ENCODE measurements at places on chromosomes 4 and X.

GRCh38 chr4:105181259-105181658 is 34.6 kb downstream of the TET2 start:
- DNase-seq, result no peak

DNA sequence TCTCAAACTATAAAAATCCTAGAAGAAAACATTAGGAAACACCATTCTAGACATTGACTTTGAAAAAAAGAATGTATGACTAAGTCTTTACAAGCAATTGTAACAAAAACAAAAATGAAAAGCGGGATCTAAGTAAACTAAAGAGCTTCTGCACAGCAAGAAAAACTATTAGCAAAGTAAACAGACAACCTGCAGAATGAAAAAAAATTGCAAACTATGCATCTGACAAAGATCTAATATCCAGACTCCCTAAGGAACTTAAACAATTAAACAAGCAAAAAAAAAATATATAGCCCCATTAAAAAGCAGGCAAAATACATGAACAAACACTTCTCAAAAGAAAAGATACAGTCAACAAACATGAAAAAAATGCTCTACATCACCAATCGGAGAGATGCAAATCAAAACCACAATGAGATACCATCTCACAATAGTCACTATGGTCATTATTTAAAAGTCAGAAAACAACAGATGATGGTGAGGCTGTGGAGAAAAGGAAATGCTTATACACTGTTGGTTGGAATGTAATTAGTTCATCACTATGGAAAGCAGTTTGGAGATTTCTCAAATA is 168.1 kb downstream of the EPHA5 start:
- no peak for DNase-seq

DNA sequence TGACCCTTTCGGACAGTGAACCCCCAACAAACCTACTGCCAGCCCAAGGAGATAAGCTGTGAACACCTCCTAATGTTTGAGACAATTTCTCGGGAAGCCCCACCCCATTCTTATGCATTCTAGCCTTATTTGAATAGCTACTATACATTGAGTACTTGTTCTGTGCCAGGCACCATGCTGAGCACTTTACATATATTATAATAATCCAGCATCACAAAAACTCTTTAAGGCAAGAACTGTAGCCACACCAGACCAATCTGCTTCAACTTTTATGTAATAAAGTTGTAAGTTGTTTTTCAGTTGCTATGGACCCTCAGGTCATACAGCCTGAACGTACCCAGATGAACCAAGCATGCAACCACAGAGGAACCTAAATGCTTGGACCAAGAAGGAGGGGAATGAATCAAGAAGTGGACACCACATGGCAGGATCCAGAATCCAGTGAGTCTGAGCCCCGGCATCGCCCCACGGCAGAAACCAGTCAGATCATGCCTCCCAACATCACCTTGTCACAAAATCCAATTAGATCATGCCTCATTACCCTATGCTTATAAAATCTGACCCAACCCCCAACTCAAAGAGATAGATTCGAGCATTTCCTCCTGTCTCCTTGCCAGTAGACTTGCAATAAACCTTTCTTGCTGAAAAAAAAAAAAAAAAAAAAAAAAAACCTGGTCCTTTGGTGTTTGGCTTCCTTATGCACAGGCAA is 225.0 kb downstream of the QDPR start:
- DNase-seq, result no peak

DNA sequence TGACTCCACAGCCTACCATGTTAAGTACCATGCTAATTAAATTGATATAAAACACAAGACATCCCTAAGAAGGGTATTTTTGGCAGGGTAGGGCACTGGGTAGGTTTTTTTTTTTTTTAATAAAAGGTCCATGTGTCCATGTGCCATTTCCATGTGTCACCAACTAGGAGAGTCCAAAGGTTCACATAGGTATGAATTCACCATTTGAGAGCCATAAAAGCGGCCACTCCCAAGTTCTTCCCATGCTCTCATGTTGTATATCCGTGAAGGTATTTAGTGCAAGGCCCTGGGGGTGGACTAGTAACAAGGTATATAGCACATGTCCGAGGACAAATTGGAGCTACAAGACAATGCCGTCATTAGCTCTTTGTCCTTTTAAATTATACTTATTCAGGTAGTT is 107.3 kb downstream of the PDE5A start:
- DNase-seq, result no peak

DNA sequence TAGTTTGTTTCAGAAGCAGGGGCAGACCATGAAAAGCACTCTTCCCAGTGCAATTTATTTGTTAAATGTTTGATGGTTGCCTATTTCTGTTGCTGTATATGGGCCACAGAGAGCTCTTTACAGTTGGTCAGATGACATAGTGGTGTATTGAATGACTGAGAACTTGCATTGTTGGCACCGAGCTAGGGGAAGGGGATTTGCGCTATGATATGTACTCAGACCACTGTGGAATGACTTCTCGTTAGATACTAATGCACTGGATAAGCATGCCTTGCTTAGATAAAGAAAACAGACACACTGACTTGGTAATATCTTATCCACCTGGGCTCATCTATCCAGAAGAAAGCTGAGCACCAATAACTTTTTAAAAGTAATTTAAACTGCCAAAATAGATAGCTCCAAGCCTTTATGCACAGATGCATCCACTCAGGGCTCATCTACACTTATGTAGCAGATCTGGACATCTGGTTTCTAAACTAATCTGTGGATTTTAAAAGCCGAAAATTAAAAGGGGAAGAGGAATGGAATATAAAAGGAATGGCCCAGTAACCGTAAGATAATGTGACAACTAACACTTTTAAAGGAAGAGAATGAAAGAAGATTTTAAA is 132.7 kb downstream of the GATB start:
- DNase-seq, result no peak

- DNase-seq, result no peak
These were observed 54.4 kb downstream of the KLHL13 start for GRCh38 chrX:118062048-118062789.

DNA sequence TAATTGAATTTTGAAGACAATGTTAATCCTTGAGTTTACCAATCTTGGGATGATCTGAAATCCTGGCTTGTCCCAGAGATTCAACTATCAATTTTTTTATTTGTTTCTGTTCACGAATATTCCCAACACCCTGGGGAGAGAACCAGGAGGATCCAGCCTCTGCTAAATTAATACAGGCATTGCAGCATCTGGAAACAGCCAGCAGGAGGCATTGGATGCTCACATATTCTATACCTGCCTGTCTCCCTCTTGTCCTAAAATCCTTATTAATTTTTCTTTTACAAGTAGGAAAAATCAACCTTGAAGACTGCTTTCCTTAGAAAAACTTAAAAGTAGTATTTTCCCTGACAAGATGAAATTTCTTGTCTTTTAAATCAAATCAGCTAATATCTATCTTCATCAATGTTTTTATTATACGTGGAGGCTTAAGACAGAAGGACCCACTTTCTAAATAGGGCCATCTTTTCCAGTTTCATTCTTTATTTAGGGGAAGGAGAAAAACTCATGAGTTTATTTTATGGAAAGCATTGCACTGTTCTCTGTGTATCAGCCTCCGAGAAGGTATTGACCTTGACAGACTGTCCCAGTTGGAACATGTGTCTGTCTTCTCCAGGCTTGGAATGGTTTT is 102.4 kb downstream of the CLNK start:
- DNase-seq, result peak; percentile 42

DNA sequence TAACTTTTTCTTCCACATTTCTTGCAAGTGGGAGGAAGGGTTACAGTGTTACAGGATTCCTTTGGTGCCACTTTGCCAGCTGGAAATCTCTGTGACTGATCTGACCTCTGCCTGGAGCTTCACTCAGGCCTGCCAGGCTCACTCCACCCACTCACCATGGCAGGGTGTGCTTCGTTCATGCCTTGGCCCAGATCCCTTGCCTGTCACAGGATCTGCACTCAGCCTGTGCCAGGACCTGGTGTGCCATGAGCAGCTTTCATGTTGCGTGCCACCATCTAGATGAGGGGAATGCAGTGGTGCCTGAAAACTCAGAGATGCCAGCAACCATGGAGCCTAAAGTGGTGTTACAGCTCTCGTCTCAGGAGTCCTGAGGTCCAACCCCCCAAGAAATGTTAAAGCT is 2596.4 kb downstream of the PCDH7 start:
- DNase-seq, result no peak

DNA sequence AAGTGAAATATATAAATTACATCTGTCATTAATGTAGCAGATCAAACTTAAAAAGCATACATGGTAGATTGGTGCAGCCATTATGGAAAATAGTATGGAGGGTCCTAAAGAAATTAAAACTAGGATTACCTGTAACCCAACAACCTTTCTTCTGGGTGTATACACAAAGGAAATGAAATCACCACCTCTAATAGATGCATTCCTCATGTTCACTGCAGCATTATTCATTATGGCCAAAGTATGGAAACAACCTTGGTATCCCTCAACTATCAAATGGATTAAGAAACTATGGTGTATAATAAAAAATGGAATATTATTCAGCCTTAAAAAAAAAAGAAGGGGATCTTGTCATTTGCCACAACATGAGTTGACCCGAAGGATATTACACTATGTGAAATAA is 13.7 kb downstream of the WDFY3 start:
- DNase-seq, result no peak

- DNase-seq, result no peak
These were observed 69.6 kb downstream of the ADRA2C start for GRCh38 chr4:3835527-3836405.

GRCh38 chrX:14032406-14032805 is 2.7 kb upstream of the GEMIN8 start:
- DNase-seq, result peak; percentile 50

DNA sequence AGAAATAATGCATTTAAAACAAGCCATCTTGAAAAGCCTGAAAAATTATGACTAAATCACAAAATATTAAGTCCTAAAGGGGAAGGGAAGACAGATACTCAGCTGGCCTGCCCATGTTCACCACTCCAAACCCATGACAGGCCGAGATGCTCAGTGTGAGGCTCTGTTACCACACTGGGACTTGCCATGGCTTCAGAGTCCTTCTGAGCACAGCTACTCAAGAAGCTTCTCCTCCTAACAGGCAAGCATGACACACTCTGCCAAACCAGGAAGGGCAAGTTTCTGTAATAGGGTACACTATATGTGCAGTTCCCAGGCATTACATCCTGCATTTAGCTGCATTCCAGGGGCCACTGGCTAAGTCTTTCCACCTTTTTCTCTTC is 34.0 kb upstream of the CYBB start:
- no peak for DNase-seq

GRCh38 chr4:78517050-78517652 is 34.4 kb upstream of the ANXA3 start:
- peak; percentile 12 for DNase-seq

GRCh38 chrX:127085939-127086338 is 266.4 kb downstream of the PRR32 start:
- no peak for DNase-seq

DNA sequence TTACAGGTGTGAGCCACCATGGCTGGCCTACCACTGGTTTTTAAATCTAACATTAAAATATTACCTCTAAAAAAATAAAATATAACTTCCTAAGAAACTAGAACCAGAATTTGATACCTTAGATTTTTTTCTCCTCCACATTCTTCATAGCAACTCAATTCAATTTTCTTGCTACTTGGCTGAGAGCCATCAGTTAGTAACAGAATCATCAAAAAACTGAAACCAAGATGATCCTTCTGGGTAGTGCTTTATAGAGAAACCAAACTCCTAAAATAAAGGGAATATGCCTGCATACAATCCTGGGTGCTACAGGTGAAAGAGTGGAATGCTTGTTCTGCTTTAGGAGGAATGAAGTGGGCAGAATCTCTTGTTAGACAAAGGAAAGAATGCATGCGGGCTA is 64.4 kb downstream of the RPS3A start:
- no peak for DNase-seq

GRCh38 chr4:70948665-70949260 is 44.7 kb upstream of the DCK start:
- no peak for DNase-seq

DNA sequence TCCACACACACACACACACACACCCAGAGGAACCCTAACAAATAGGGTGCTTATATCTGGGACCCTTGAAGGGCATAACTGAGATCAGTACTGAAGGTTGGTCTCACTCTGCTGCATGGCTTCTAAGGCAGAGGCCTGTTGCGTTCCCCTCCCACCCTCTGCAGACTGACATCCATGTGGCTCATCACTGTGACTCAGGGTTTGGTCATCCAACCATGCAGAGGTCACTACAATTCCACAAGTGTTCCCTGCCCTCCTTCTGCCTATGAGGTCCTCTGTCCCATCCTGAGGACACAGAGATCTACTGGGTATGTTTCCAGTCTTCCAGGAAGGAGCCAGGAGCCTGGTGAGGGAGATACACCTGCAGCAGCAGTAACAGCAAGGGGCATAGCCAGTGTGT is 55.8 kb downstream of the XAGE2 start:
- no peak for DNase-seq

DNA sequence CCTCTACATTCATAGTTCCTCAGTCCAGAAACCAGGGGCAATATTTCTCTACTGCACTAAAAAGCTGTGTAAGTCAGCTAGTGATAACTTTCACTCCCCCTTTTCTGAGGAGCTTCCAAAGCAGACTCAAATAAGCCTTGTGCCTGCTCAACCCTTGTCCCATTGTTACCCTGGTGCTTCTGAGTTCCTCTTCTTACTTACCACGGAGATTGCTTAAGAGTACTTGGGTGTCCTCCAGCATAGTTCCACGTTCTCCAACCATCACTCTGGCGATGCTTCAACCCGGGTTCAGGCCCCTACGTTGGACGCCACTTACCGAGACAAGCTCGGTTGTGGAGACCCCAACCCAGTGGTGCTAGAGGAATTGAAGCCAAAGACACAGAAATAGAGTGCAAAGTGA is 71.6 kb downstream of the ADAM29 start:
- no peak for DNase-seq

DNA sequence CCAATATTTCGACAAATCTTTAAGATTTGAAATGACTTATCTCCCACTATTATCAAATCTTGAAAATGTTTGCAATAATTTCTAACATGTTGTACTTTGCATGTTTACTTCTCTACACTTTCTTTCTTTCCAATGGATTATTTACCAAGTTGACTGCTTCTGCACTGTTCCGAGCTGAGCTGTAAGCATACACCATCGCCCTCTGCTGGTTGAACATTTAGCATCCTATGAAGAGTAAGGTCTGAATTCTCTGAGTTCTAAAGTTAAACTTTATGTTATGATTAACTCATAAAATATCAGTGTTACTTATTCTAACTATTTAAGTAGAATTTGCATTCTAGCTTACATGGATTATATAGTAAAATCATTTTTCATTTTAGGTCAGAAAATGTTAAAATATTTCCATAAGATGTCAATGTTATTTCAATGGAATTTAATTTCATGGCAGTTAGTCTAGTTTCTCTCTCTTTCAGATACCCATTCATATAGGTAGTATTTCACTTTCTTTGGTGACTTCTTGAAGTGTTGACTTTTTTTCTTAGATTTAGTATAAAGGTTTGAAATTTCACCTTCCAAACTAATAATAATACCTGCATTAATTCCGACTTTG is 137.4 kb downstream of the DKK2 start:
- DNase-seq, result peak; percentile 17

- no peak for DNase-seq
These were observed 233.1 kb upstream of the SPRY1 start for GRCh38 chr4:123163501-123163900.

DNA sequence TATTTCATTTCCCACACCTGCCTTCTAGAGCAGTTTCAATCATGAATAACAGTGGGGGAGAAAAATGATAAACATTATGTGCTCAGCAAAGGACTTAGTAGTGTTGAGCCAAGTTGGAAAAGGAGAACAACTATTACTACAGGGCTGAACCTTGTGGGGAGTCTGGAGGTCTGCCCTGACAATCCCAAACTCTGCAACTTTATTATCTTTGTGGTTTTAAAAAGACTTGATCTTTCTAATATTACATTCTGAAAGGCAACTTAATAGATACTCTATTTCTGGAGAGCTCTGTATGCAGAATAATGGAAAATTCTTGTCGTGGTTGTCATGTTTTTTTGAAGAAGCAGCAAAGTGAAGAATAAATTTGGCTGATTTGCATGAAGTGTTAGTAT is 116.1 kb downstream of the SPCS3 start:
- no peak for DNase-seq
